ENCODE measurements at places on chromosomes 11 and 22.

DNA sequence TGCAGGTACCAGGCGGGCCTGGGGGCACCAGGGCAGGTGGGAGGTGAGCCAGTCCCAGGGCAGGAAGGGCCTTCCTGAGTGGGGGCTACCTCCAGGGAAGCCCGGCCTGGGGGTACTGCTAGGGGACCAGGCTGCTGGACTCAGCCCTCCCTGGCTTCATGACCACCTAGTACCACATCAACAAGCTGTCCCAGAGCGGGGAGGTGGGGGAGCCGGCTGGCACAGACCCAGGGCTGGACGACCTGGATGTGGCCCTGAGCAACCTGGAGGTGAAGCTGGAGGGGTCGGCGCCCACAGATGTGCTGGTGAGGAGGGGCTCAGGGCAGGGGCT is 6.7 kb downstream of the TRPT1 start:
- no peak for DNase-seq

DNA sequence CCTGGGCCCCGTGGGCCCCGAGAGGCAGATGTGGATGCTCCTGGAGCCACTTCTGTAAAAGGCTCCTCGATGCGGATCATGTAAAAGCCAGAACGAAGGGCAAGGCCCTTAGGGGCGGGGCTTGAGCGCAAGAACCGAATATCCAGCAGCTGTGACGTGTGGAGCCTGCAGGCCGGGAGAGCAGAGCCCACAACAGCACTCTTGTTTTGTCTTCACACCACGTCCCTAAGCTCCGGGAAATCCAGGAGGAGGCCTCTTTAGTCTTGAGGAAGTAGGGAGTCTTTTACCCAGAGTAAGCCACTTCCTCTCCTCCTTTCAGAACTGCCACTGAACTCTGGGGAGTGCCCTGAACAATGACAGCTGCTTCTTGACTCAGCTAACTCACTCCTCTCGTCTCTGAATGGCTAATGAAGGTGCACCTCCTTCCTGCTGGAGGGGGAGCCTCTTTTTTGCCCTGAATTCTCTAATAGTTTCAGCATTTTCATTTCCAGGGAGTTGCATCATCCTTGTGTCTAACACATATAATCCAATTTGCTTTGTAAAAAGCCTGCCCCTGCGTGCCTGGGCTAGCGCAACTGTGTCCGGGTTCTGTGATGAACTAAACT is 12.5 kb downstream of the L3MBTL2 start:
- no peak for DNase-seq

- DNase-seq = no peak
Measured at GRCh38 chr11:35305670-35306382, 113.5 kb downstream of the SLC1A2 start.

GRCh38 chr11:67002297-67002913 is 20.5 kb upstream of the SYT12 start:
- no peak for DNase-seq

GRCh38 chr11:57001674-57002401 is 13.1 kb downstream of the OR5AK2 start:
- no peak for DNase-seq

GRCh38 chr11:111605681-111606080 is 3.4 kb downstream of the SIK2 start:
- no peak for DNase-seq

GRCh38 chr11:130166457-130166784 is 6.8 kb downstream of the ST14 start:
- DNase-seq = no peak

DNA sequence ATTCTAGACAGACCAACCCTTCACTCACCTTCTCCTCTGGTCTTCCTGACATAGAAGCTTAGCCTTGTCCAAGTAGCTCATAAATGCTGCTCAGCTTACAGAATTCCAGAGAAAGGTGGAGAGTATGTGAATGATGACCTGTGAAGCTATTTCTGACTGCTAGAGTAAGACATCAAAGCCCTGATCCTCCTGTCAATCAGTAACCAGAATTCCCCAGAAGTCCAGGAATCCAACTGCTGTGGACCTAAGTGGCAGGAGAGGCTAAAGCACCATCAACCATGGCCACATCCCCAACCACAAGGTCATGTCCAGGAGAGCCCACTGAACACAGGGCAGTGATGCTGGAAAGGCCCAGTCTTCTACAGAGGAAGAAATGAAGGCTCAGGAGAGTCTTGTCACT is 2.6 kb downstream of the OR51G2 start:
- no peak for DNase-seq

DNA sequence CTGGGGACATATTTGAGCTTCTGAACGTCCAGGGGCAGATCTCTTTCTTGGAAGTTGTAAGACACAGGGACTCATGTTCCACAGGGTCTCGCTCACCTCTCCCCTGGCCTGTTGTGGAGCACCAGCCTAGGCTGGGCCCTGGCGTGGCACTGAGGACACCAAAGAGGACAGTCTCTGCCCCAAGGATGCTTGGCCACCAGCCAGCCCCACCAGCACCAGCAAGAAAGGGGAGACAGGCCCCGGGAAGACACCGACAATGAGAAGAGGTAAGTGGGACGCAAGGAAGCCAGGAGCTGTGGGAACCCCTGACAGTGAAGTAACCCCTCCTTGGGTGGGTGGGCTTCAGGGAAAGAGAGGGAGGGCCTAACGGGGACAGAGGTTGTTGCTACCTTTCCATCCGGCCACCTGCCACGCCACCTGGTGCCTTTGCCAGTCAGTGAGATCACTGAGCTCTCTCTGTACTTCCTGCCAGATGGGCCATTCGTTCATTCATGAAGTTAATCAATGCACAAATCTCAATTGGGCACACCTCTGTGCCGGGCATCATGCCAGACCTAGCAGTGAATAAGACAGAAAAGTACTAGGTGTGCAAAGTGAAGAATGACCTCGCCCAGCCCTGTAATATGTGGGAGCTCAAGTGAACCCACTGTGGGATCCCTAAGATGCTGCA is 11.1 kb downstream of the APOL5 start:
- no peak for DNase-seq

GRCh38 chr22:32307055-32307454 is 50.6 kb upstream of the RFPL3 start:
- no peak for DNase-seq

GRCh38 chr11:59713745-59714144 is at the start of gene OR10V1:
TSS of gene OR10V1 (minus strand) at chr11:59713845. CDS start at chr11:59713845, 0 bp downstream.
- no peak for DNase-seq

DNA sequence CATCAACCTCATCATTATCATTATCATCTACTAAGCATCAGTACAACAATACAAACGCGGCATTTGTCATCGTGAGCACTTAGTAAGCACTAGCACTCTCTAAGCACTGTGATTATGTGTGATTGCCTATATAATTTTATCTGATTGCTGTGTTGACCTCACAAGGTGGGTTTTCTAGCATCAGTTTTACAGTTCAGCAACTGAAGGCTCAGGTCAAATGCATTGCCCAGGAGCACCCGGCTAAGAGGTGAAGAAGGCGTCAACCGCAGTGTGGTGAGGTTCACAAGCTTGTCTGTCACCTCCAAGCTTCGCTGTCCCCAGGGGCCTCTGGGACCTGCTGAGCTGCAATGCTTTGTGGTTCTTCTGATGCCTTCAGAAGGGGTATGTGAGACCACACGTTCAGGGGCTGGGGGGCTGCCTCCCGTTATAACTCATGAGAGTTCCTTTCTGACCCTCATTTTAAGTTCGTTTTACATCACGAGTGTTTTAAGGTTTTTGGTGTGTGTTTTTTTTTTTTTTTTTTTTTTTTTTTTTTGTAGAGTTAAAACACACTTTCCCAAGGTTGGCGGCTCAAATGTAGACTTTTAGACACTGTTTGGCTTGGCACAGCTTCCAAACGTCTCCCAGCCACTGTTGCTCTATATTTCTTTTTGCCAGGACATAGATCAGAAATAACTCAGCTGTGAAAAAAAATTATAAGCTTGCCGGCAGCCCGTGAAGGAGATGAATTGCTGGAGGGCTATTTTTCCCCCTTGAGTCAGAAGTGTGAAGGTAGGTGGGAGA is 33.8 kb upstream of the SCUBE1 start:
- peak; percentile 18 for DNase-seq

GRCh38 chr22:22380098-22381030 is 128.2 kb downstream of the ZNF280B start:
- no peak for DNase-seq

DNA sequence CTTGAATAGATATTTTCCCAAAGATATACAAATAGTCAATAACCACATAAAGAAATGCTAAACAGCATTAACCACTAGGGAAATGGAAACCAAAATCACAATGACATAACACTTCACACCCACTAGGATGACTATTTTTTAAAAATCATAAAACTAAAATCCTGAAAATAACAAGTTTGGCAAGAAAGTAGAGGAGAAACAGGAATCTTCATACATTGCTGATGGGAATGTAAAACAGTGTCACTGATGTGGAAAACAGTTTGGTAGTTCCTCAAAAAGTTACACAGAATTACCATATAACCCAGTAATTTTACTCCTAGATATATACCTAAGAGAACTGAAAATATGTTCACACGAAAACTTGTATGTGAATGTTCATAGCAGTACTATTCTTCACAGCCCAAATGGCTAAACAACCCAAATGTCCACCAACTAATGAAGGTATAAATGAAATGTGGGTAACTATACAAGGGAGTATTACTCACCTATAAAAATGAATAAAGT is 12.5 kb downstream of the PICALM start:
- DNase-seq = no peak

DNA sequence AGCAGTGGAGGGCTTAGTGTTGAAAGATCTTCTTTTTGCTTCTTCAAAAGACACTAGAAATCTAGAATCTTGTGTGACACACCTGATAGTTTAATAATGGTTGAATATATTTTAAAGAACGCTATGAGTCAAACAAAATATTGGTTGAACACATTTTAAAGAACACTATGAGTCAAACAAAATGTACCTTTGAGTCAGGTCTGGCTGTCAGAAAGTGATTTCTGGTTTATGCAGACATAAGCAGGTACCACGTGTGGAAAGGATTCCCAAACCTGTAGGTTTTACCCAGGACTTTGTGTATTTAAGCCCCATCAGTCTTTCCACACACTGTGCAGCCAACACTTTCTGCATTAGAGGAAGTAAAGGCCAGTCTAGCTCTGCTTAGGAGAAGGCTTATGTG is 366.7 kb upstream of the TENM4 start:
- DNase-seq = no peak

- DNase-seq = no peak
Measured at GRCh38 chr11:94910779-94911178, 62.6 kb downstream of the CWC15 start.

- DNase-seq = no peak
Measured at GRCh38 chr11:20042811-20043341, 117.4 kb downstream of the DBX1 start.

GRCh38 chr11:21177379-21177778 is 508.0 kb downstream of the NELL1 start:
- no peak for DNase-seq

GRCh38 chr22:49236541-49237075 is 591.1 kb downstream of the BRD1 start:
- no peak for DNase-seq

GRCh38 chr11:63892228-63892627 is 24.7 kb downstream of the RCOR2 start:
- DNase-seq = no peak

All from activated T-cell treated with anti-CD3 and anti-CD28 coated beads for 48 hours (primary cell).